ENCODE measurements at places on chromosomes 12 and 14.
A peak's percentile ranks its signal among the peaks of the same experiment; 100 is the strongest.

DNA sequence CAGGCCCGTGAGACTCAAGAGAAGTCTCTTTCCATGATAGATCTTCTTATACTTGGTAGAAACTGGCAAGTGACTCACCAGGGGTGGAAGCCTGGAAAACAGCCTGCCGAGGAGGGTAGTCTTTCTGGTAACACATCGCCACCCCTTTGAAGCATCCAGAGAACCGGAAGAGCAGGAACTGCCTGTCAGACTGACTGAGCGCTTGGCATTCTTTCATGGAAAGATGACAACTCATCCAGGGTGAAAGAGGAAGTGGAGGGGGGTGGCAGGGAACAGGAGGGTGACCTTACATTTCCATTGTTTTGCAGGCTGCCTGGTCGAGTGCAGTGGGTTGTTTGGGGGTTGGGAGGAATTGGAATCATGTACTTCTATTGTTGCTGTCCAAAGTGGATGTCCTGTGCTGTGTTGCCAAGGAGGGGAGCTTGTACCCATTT is 34.5 kb downstream of the PRKCH start:
- peak; percentile 64 for DNase-seq

DNA sequence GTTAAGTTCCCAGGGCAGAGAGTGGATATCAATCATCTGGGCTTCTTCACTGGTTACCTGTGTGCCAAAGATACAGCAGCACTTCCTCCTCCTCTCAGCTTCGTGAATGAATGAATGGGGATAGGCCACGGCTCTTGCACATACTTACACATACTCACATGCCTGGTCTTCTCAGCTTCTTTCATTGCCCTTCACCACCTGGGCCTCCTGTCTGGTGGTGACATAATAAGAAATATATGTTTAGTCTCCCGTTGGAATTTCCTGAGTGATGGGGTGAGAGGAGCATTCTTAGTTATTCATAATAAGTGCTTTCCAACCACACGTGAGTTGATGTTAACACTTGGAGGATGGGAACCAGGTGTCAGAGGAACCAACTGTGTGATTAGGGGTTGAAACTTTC is 268.1 kb upstream of the RMST start:
- no peak for DNase-seq

DNA sequence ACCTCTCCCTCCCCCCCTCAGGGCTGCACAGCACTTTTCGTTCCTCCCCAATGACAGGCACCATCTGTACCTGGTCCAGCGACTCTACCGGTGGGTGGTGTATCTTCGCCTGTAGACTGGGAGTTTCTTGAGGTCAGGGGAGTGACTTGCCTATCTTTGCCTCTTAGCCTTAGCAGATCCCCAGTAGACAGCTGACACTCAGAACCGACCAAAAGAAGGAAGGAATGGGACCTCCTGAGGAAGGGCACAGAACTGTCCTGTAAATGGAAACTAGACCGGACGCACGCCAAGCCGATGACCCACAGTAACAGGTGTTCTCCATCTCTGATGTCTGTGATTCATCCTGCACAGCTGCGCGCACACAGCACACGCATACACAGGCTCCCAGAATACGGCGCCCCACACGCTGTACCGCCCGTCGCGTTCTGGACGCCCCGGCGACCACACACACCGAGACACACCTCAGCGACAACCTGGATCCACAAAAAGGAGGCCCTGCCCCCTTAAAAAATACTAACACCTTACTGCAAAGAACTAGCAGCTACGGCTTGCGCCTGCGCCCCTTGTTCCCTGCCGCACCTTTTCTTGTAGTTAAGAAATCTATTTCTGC is 673 bp upstream of the TTC9 start:
- peak; percentile 38 for DNase-seq

DNA sequence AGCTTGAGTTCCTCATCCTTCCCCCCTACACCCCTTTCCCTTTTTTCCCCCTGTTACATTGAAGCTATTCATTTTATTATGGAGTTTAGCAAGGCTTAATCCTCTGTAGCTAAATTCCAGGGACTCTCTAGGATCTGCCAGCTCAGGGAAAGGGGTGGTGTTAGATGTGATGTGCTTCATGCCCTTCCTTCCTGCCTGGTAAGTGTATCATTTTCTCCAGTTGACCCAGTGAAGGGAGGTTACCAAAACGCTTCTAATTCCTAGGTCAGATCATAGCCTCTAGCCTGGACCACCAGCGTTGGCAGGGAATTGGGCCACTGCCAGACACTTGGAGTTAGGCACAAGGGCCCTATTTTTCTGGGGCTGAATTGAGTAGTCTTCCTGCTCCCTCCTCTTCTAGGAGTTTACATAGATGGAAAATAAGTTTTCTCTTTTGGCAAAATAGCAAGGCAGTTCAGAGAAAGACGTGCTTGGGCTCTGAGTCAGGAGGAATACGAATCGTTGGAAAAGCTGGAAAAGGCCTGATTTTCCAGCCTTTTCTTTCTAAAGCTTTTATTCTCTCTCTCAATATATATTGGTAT is 88.3 kb downstream of the NPAS3 start:
- no peak for DNase-seq

GRCh38 chr12:4118017-4118510 is 155.5 kb upstream of the CCND2 start:
- no peak for DNase-seq

All from activated CD4-positive, alpha-beta T cell treated with anti-CD3 and anti-CD28 coated beads for 4 hours (primary cell).